Stimulated activated CD4-positive, alpha-beta T cell treated with anti-CD3 and anti-CD28 coated beads, Interleukin-4, amount 100 ng/mL, for 48 hours (primary cell): ENCODE measurements at places on chromosomes 3 and 15.

- DNase-seq = no peak
Observed at GRCh38 chr15:60840306-60840702, 361.4 kb upstream of the ICE2 start.

DNA sequence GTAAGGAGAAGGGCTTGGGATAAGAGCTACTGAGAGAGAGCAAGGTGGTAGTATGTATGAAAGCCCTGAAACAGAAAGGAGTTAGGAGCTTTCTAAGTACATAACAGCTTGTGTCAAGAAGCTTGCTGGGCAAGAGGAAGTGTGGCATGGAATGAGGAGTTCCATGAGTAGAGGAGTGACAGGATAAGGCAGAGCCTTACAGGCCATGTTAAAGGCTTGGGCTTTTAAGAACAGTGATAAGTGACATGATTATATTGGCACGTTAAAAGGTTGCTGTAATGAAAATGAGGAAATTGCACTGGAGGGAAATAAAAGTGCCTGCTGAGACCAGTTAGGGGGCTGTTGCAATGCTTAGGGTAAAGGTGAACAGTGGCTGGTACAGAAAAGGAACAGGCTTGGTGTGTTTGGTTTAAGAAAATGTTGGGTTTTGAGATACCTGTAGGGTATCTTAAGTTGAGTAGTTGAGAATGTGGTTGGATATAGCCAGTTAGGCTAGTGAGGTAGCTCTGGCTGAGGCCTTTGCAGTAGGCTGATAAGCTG, 49.0 kb downstream of the MEF2A start:
- no peak for DNase-seq

- no peak for DNase-seq
Observed at GRCh38 chr15:92677999-92678398, 22.4 kb upstream of the FAM174B start.

DNA sequence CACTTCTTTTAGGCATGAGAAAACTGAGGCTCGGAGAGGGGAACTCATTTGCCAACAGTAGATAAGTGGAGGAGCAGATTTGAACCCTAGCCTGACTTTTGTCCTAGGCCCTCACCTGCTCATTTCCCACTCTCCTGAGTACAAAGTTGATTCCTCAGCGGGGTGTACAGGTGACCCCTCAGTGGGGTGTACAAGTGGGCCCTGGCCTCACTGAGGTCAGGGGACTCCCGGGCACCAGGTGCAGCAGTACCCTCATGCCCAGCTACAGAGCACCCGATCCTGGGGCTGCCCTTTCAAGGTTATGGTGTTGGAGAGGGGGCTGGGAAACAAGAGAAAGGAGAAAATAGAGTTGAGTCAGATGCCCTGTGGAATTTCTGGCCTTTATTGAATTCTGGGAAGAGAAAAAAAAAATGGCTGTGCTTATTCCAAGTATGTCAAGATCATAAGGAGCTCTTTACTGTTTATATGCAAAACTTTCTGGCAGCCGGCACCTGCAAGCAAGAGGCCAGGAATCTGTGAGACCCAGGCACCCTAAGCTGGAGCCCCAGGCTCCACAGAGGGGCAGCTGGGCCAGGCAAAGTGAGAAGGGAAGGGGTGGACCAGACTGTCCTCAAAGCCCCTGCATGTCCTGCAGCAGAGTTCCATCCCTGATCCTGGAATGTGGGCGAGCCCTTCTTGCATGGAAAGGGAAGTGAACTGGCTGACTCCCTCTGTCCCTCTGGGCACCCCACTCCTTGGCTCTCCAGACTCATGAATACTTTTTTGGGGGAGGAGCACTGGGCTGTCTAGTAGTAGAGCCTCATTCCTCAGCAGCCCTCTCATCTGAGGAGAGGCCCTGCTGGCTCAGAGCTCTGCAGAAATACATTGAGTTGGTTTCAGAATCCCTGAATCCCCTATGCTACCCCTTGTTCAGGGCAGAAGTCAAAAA, 43.1 kb downstream of the AMOTL2 start:
- DNase-seq = no peak

- DNase-seq = no peak
Observed at GRCh38 chr15:67575039-67575502, 32.6 kb downstream of the MAP2K5 start.

- DNase-seq = no peak
Observed at GRCh38 chr15:101479851-101480612, 9.5 kb downstream of the PCSK6 start.

DNA sequence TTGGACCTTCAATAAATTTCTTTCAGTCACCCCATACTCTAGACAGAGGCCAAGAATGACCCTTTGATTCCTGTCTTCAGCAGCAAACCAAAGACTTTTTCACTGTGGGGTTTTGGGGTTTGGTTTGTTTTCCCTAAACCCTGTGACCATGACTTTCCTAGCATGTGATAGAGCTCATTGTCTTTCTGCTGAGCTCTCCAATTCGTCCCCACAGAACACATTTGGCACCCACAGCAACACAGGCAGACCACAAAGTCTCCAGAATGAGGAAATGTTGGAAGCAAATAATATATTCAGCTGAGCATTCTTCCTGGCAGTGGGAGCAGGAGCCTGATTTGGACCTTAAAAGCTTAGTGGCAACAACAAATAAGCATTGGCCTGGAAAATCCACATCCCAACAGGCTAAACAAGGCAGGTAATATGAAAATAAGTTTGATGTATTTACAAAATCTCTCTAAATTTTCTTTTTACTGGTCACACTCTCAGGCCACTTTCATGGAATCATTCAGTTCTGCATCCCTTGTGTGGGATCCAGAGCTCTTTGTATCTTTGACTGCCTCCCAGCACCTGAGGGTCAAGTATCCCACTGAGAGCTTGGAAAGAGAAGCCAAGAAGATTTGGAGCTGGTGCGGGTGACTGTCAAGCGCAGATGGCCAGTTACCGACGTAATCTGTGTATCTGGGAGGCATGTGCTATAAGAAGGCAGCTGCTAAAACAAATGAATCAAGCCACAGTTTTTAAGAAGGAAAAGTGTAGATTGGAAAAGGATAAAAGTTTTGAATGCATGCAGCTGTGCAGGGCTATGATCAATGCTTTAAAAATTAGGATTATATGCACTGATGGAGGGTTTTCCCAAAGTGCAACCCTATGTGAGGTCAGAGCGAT, 36.5 kb upstream of the CPB1 start:
- DNase-seq = no peak
